ENCODE measurements at places on chromosomes 11 and 22.

- peak; percentile 20 for DNase-seq
These were observed 145.7 kb downstream of the TTC17 start for GRCh38 chr11:43504316-43504950.

DNA sequence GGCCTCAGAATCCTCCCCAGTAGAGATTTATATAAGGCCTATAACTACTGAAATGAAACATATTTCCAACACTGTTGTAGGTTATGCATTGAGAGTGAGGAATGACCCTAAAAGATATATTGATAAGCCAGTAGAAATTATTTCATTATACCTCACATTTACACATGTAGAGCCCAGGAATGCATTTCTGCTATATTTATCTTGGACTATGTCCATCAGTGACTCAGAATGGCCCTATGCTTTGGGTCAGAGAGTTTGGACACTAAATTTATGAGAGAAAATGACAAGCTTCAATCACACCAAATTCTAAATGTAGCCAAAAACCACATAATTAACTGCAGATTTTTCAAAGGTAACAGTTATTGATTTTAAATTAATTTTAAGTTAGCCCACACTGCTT lies 761.9 kb downstream of the DLG2 start:
- no peak for DNase-seq

GRCh38 chr11:13143486-13144297 lies 133.9 kb upstream of the BMAL1 start:
- DNase-seq, result no peak

DNA sequence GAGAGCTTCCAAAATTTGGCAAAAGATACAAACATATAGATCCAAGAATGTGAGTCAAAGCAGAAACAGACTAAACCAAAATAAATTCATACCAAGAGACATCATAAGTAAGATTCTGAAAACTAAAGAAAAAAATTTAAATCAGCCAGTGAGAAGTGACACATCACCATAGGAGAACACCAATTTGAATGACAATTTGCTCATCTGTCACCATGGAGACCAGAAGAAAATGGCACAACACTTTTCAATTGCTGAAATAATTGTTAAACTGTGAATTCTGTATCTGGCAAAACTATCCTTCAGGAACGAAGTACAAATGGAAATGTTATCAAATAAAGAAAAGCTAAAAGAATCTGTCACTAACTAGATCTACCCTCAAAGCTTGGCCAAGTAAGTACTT lies 864.3 kb downstream of the BRD1 start:
- no peak for DNase-seq

DNA sequence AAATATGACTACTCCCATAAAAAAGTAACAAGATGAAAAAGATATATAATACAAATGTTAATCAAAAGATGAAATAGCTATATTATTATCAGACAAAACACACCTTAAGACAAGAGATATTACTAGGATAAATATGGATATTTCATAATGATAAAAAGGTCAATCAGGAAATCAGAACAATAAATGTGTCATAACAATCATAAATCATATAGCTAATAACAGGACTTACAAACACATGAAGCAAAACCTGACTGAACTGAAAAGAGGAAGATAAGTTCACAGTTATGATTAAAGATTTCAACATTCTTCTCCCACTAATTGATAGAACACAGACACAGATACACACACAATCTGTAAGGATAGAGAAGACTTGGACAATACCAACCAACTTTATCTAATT lies 47.2 kb downstream of the EIF3M start:
- no peak for DNase-seq

DNA sequence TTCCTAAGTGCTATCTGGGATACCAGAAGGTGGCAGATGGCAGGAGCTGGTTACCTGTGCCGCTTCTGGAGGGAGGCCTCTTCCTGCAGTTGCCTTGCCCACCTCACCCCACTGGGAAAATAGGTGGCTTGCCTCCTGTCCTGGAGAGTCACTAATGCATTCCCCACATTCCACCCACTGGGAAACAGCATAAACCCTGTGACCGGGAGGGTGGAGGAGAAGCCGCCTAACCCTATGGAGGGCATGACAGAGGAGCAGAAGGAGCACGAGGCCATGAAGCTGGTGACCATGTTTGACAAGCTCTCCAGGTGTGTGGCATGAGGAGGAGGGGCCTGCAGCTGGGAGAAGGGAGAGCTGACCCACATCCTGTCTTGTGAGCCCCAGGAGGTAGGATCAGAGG lies 5.6 kb downstream of the RIC8A start:
- DNase-seq, result no peak

DNA sequence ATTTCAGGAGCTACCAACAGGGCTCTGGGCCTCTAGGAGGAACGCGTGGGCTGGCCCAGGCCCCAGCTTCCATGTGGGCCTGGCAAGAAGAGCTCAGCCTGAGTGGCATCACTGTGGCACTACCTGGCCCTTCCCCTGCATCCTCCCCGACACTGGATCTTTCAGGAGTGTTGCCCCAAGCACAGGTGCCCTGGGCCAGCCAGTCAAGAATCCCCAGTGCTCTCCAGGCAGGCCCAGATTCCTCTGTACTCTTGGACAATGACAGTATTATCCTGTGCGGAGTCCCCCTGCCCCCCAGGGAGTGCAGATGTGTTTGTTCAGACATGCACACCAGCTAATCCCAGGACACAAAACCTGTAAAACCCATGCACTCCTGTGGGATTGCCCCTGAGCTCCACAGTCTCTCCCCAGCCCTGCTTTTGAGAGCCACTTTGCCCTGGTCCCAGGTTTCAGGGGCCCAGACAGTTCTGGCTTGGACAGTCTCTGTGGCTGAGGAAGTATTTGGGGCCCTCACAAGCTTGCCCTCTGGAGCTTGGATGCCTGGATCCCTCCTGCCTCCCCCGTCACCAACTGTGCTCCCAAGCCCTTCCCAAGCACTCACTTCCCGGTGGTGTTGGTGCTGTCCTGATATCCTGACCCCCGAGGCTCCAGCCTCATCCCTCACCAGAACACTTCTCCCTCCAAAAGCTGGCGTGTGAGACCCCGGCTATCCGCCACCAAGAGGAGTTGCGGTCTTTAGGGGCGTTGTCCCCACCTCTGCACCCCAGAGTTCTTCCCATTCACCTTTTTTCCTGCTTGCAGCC lies 39.9 kb downstream of the KCNC1 start:
- DNase-seq, result no peak

GRCh38 chr22:19565382-19566278 lies 41.4 kb upstream of the CLDN5 start:
- DNase-seq, result no peak

DNA sequence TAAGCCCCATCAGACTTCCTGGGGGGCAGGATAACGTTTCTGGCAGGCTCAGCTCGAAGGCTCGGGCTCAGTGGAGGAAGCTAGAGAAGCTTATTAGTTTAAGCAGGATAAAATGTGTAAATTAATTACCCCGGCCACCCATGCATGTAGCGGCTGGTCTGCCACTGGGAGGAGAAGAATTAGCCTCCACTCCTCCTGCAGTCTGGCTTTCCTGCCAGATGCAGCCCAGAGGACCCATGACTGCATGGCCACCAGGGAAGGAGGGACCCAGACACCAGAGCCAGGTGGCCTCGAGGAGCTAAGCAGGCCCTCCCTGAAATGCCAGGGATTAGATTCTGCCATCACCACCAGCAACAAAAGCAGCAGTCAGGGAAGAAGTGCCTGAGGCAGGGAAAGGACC lies 32.3 kb downstream of the TRIM29 start:
- DNase-seq, result no peak

DNA sequence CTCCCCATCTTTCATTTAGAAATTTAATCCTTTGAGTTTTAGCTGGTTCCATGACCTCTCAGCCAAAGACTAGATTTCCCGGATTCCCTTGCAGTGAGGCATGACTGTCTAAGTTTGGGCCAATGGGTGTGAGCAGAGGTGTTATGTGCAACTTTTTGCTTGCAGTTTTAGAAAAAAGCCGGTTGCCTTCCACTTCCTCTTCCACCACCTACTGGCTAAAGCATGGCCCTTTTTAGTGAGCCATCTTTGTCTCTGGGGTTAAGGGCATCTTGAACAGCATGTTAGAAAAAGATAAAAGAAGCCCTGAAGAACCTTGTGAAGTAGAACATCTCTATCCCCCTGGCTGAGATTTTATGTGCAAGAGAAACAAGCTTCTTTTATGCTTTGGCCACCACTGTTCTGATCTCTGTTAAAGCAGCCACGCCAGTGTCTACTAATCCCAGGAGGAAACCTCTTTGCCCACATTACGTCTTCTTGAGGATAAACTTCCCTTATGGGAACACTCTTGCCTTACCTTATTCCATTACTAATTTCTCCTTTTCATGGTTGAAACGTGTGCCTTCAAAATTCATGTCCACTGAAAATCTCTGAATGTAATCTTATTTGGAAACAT lies 279.9 kb downstream of the TENM4 start:
- DNase-seq, result no peak

DNA sequence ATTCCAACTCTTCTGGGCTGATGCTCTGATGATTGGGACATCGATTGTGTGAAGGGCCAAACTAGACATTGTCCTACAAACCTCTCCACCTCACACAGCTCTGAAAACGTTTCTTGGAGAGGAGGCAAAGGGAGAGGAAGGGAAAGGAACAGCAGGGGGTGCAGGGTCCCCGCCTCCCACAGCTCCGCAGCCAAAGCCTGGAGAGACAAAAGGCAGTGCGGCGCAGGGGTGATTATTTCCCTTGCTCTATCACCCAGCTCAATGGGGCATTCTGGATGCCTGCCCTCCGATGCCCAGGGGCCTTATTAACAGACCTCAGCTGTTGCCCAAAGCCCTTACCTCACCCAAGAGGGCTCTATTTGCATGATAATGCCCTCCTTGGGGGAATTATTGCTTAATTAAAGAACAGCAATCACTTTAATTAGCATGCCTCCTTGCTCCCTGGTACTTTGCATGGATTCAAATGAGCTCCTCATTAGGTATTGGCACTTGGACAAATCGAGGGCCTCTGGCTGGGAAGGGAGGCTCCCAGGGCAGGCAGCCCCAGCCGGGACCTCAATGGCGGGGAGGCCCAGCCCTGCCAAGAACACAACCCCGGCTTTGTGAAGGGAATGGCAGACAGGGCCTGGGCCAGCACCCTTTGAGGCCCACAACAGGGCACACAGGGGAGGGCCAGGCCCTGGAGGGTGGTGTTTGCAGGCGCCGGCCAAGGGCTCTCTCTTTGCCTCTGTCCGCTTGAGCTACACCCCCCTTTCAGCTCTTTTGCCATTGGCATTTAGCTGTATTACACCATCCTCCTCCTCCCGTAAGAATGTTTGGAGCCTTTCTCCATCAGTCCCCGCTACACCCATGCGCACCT lies 19.8 kb upstream of the CDON start:
- no peak for DNase-seq

- no peak for DNase-seq
These were observed 20.5 kb upstream of the FBLN1 start for GRCh38 chr22:45482169-45482568.

GRCh38 chr22:46792061-46792796 lies 29.8 kb downstream of the TBC1D22A start:
- no peak for DNase-seq

DNA sequence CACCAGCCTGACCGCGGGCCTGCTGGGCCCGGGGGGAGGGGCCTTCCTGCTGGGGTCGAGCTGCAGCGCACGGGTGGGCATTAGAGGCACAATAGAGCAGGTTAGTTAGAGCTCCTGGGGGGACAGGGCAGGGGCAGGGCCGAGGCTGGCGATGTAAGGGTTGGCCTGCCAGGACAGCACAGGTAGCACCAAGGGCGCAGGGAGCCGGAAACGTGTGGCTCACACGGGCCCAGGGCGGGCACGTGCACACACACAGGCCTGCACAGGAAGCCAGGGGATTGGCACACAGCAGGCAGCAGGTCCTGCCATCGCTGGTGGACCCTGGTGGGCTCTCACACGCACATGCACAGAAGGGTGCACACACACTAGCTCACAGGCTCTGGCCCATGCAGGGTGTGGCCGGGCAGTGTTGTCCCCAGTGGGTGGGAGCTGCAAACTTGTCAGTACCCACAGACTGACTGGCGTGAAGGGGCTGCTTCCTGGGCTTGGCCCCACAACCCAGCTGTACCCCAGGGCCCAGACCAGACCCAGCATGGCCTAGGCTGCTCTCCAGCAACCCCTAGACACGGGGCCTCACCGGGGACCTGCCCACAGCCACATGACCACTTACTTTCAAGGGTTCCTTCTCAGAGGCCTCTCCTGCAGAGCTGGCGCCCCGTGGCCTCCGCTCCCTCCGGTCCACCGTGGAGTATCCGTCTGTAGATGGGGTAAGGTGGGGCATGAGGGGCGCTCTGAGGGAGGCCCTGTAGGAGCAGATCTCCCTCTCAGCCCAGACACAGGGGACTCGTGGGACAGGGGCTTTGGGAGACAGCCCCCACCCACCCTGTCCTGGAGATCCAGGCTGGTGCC lies 29.9 kb upstream of the TXNRD2 start:
- DNase-seq, result no peak

DNA sequence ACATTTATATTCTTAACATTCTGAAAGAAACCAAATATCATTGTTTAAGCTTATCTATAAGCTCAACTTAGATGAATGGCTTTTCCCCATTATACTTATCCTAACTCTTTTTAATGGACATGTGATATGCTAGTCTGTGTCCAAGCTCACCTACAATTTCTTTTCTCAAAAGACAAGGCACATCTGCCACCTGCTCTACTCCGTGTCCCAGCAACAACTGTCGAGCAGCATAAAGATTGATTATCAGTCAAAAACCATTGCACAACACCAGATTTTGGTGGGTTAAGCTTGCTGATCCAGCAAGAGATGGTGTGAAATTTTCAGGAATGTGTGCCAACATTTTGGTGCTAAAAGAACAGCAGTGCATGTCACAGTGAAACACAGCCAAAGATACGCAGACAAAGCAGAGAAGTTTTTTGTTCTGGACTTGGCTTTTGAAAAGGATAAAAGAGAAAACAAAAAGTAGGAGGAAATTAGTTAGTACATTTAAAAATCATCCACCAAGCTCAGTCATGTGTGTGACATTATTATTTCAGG lies 65.8 kb downstream of the DCDC1 start:
- no peak for DNase-seq

DNA sequence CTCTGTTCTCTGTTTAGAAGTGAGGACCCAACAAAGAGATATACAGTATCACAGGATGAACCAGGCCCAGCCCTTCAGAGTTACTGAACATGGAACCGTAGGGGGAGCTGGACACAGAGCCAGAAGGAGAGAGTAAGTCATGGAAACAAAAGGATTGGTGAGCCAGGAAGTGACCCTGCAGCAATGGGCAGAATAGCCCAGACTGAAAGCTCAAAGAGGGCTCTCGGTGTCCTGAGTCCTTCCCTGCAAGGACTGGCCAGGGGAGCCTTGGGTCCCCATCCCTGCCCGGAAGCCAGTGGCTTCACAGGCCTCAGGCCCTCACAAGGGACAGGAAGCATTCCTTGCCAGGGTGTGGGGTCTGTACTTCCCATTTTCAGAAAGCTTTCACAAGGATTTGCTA lies 150.6 kb downstream of the SPATA19 start:
- no peak for DNase-seq

DNA sequence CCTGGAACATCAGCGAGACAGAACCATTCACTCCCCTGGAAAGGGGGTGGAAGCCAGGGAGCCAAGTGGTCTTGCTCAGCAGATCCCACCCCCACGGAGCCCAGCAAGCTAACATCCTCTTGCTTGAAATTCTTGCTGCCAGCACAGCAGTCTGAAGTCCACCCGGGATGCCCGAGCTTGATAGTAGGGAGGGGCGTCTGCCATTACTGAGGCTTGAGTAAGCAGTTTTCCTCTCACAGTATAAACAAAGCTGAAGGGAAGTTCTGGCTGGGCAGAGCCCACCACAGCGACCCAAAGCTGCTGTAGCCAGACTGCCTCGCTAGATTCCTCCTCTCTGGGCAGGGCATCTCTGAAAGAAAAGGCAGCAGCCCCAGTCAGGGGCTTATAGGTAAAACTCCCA lies 764.8 kb upstream of the LUZP2 start:
- DNase-seq, result no peak

Measured in HuH-7.5 (cell line).